ENCODE measurements at places on chromosomes 11 and 22. TPM values are rescaled to one million over a fixed set of nuclear protein-coding genes. Genes with fewer than 3 reads are reported as not detected.
A peak's percentile ranks its signal among the peaks of the same experiment; 100 is the strongest.

The PTGDR2 gene
- not detected for total RNA-seq

The CALCA gene
- total RNA-seq, result not detected

The USP28 gene
- 38.1 TPM for total RNA-seq

The IGSF9B gene
- total RNA-seq, result not detected

The OR52N2 gene
- total RNA-seq, result not detected

The CHST1 gene
- total RNA-seq, result not detected

The CHRM4 gene
- total RNA-seq, result not detected

The RFPL3 gene
- not detected for total RNA-seq

The DEUP1 gene
- not detected for total RNA-seq

The EFCAB6 gene
- total RNA-seq, result 2.5 TPM

- no peaks in the 10 kb centered on the region for H3K4me1 ChIP-seq
- H3K27me3 ChIP-seq, result no peaks in the 10 kb centered on the region
- no peak overlapping the region for H3K4me3 ChIP-seq
- H3K27ac ChIP-seq, result no peak overlapping the region
- no peaks in the 10 kb centered on the region for H3K36me3 ChIP-seq
These were observed 84.2 kb upstream of the WNT7B start for GRCh38 chr22:46061124-46061500.

GRCh38 chr11:95923439-95923727 lies 524 bp downstream of the MTMR2 start:
- peak overlapping the region; percentile 97 for H3K27ac ChIP-seq
- H3K27me3 ChIP-seq, result no peaks in the 10 kb centered on the region
- no peak for DNase-seq
- H3K4me3 ChIP-seq, result peak overlapping the region; percentile 67
- H3K36me3 ChIP-seq, result peaks cover 11% of the 10 kb centered on the region

DNA sequence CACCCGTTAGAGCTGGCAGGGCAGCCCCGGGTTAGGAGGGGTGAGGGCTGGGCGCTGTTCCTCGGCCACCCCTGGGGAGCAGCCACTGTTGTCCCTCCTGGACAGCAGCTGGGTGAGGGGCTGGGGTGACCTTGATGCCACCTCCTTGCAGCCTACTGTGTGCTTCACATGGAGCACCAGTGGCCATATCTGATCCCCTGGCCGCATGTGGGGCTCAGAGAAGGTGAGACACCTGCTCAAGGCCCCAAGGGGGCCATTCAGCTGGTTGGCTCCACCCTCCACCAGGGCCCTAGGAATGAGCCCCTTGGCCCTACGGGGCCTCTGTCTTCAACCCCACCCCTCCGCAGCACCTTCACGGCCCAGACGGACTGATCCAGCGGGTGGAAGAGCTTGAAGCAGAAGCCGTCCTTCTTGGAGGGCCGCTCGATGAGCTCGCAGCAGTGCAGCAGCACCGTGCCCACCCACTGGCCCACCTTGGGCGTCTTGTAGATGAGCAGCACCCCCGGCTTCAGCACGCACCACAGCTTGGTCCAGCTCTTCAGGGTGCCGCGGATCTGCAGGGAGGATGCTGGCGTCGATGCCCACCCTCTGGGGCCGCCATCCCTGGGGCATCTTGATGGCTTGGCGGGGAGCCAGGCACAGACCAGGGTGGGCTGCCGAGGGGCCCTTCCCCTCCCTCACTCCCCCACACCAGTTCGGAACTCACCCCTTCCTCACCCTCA lies 44.9 kb downstream of the OSBPL5 start:
- DNase-seq, result no peak
- 0 out of 2 replicates have a peak, but pooled peaks cover 5% of the 10 kb centered on the region for H3K4me1 ChIP-seq
- H3K36me3 ChIP-seq, result no peaks in the 10 kb centered on the region
- no peak overlapping the region for H3K27ac ChIP-seq
- no peak overlapping the region for H3K4me3 ChIP-seq

- H3K27me3 ChIP-seq, result no peaks in the 10 kb centered on the region
- H3K36me3 ChIP-seq, result no peaks in the 10 kb centered on the region
- H3K4me1 ChIP-seq, result no peaks in the 10 kb centered on the region
- no peak for DNase-seq
These were observed 64.5 kb upstream of the TCF20 start for GRCh38 chr22:42334875-42335512.

DNA sequence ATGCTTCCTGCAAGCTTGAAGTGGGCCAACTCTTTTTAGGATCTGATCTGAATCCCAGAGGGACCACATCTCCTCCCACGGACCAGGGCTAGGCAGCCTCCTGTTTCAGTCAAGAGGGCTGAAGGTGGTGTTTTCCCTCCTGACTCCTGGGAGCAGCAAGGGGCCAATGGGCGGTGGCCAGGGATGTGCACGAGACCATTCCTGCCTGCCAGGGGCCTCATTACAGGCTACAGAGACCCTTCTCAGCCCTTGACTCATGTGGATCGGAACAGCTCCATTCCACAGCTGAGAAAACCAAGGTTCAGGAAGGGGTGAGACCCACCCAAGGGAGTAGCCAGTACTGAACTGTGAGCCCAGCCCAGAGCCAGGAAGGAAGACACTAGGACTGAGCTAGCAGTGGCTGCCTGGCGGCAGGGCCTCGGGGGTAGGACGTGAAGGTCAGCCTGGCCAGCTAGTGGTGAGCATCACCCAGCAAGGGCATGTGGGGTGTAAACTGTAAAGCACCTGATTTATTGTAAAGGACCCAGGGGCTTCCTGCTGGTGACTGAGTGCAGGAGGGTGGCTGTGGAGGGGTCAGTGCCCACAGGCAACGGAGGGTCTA lies 3.4 kb upstream of the P2RY6 start:
- H3K27me3 ChIP-seq, result no peaks in the 10 kb centered on the region
- peak overlapping the region; percentile 85 for H3K27ac ChIP-seq
- peaks cover 56% of the 10 kb centered on the region for H3K4me1 ChIP-seq
- H3K4me3 ChIP-seq, result no peak overlapping the region
- H3K36me3 ChIP-seq, result no peaks in the 10 kb centered on the region

DNA sequence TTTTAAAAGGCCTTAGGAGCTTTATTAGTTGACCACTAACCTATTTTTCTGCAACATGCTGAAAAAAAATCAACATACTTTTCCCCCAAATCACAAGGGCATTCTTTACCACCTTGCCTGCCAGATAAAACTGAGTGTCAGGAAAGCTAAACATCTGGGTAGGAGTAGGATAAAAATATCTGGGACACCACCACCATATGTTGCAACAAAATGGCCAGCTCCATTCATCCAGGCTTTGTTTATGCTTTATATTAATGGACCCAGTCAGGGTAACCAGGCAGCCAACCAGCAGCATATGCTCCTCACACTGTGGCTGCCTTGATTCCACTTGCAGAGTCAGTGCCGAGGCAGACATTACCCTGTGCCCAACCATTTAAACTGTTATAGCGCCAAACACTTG lies 1024.5 kb downstream of the LRRC4C start:
- H3K36me3 ChIP-seq, result no peaks in the 10 kb centered on the region
- H3K27me3 ChIP-seq, result no peaks in the 10 kb centered on the region
- no peak overlapping the region for H3K27ac ChIP-seq
- H3K4me3 ChIP-seq, result no peak overlapping the region
- no peaks in the 10 kb centered on the region for H3K4me1 ChIP-seq

DNA sequence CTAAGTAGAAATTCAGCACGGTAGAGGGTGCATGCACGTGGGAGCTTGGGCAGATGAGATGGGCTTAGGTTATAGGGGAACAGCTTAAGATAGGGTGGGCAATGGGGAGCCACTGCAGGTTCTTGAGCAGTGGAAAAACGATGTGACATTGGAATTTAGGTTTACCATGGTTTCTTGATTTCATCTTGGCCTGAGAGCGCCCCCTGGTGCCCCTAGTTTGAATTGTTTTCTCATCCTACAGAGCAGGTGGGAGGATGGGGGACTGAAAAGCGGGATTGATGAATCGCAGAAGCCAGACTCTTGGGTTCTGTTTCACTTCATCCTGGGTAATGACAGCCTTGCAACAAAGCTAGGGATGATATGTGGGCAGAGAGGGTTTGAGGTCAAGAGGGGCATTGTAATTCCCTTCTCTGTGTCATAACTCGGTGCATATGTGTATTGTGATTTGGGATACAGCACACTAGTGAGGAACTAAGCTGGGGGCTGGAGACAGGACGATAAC lies 6.7 kb upstream of the MCAM start:
- no peak overlapping the region for H3K4me3 ChIP-seq
- no peaks in the 10 kb centered on the region for H3K36me3 ChIP-seq
- H3K27ac ChIP-seq, result no peak overlapping the region
- H3K4me1 ChIP-seq, result peaks cover 22% of the 10 kb centered on the region
- no peaks in the 10 kb centered on the region for H3K27me3 ChIP-seq
